ENCODE measurements at places on chromosomes 5 and 9.
A peak's percentile ranks its signal among the peaks of the same experiment; 100 is the strongest.

DNA sequence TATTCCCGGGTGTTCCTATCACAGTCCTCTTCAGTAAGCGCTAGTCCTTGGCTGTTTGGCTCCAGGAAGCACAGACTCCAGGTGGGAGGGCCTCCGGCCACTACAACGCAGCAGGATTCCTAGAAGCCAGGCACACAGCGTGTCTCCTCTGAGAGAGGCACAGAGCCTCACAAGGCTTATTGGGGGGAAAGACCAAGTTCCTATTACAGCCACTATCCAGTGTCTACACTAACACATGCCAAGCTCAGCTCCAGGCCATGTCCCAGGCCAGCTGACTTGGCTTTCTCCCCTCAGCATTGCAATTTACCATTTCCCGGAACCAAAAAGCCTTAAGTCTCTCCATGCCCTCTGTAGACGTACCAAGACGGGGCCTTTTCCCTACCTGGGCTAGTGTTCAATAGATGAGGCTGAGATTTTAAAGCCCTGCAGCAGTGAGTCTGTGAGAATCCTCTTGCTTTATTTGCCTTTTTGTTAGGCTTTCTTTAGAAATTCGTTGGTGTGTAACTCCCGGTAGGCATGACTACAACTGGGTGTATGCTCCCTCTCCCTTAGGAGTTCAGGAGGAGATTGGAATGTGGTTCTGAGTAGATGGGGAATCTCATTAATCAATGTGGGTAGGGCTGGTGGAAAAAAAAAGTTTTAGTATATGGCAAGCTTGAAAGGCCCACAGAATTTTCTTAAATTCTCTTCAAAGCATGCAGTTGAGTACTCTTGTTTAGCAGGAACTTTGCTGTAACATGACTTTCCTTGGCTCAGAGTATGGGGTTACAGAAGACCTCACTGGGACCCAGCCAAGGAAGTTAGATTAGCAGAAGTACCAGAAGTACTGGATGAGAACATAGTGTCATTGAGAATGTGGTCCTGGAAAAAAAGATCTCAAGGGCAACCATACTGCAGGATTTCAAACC is 84.3 kb upstream of the SLC1A3 start:
- DNase-seq, result no peak

DNA sequence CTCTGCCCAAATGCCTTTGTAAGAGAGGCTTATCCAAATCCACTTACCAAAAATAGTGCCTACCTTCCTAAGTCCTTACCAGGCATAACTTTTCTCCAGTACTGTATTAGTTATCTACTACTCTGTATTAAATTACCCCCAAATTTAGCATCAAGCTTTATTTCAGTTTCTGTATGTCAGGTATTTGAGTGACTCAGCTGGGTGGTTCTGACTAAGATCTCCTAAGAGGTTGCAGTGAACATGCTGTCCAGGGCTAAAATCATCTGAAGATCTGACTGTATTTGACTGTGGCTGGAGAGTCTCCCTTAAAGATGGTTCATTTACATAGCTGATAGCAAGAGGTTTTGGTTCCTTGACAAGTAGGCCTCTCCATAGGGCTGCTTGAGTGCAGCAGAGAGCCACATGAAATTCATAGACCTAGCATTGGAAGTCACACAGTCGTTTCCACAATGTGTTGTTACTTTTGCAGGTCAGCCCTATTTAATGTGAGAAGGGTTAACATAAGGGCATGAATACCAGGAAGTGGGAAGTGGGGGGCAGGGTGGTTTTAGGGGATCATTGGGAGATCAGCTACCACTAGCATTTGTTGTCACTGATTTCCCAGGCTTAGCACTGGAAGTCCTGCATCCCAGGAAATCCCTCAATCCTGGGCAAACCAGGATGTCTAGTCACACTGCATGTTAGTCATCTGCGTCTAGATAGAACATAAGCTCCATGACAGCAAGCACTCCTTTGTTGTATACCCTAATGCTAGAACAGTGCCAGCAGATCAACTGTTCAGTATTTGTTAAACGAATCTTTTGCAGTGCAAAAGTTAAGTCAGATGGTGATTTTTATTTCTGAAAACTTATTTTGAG is 2.0 kb upstream of the ZNF622 start:
- no peak for DNase-seq

GRCh38 chr5:113276001-113276400 is 158.8 kb downstream of the TSSK1B start:
- DNase-seq, result no peak

DNA sequence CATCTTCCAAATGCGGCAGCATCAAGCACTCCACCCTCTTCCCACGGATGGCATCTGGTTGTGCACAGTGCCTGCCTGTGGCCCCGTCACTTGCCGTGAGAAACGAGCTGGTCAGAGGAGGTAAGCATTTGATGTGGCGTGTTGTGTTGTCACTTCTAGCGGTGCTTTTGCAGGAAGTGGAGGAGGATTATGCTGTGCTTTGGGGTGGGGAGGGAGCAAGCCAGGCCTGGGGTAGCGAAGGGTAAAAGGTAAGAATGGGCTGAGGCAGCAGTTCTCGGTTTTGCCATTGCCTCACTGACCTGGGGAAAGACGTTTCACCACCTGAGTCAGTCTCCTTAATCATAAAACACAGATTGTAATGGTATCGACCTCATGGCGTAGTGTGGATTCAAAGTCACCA is 2.3 kb upstream of the POMT1 start:
- DNase-seq, result peak; percentile 47

DNA sequence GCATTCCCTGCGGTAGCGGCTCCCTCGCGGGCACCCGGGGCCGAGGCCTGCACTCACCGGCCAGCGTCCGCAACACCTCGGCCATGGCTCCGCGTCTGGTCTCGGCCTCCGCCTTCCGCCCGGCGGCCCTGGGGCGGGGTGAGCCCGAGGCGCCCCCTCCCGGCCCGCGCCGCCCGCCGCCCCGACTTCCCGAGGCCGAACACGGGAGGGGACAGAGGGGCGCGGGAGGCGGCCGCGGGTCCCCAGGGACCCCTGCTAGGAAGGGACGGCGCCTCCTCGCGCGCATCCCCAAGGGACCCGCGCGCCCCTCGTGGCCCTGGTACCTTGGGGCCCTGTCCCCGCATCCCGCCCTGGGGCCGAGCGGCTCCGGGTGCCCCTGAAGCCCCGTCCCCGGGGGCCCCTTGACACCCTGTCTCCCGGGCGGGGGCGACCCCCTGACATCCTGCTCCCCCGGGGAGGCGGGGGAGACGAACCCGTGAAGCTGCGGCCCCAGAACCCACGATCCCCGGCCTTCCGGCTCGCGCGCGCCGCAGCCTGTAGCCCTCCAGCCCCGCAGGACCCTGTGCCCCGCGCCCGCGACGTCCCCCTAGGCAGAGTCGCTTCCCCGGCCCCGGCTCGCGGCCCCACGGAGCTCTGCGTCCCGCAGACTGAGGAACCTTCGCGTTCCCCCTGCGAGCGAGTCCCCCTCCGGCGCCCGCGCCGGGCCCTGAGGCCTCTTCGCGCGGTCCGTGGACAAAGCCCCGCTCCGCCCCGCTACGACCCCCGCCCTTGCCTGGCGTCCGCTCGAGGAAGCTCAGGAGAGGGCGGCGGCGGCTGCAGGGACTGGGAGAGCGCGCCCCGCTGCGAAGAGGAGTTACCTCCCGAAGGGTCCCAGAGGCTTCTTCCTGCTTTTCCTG is at the start of gene ABO:
Gene ABO (minus strand): TSS at position 97 of the 896 bp plus-strand sequence.
- DNase-seq, result no peak

GRCh38 chr5:170986598-170986997 is 124.8 kb downstream of the RANBP17 start:
- DNase-seq, result no peak

- DNase-seq, result no peak
Observed at GRCh38 chr5:911601-912000, 18.9 kb downstream of the TRIP13 start.

GRCh38 chr5:81147011-81147885 is 85.9 kb upstream of the CKMT2 start:
- DNase-seq, result no peak

- no peak for DNase-seq
Observed at GRCh38 chr9:6134661-6135180, 80.9 kb upstream of the IL33 start.

- DNase-seq, result no peak
Observed at GRCh38 chr5:167664222-167664804, 627.1 kb upstream of the WWC1 start.
